Bone marrow (tissue), 2 donors: ENCODE measurements at places on chromosomes 1 and 21.
A peak's percentile ranks its signal among the peaks of the same experiment; 100 is the strongest.

GRCh38 chr21:46184625-46185555, 631 bp upstream of the SPATC1L start:
- DNase-seq = peak; percentile 16

- DNase-seq = no peak
Measured at GRCh38 chr1:47262787-47263413, 30.9 kb upstream of the TAL1 start.

DNA sequence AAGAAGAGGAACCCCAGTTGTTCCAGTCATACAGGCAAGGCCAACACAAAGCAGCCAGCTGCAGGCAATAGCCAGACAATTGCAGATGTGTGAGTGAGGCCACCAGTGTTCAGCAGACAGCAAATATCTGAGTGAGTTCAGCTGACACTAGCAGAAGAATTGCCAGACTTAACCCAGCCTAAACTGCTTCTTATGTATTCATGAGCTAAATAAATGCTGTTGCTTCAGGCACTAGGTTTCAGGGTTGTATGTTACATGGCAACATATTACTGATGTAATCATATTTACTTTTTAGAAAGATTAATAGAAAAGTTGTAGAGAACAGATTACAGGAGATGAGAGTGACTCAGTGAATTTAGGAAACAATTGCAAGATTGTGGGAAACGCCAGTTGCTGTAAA, 129.8 kb upstream of the CHODL start:
- DNase-seq = no peak

GRCh38 chr1:226798427-226799411, 59.6 kb upstream of the ITPKB start:
- no peak for DNase-seq

DNA sequence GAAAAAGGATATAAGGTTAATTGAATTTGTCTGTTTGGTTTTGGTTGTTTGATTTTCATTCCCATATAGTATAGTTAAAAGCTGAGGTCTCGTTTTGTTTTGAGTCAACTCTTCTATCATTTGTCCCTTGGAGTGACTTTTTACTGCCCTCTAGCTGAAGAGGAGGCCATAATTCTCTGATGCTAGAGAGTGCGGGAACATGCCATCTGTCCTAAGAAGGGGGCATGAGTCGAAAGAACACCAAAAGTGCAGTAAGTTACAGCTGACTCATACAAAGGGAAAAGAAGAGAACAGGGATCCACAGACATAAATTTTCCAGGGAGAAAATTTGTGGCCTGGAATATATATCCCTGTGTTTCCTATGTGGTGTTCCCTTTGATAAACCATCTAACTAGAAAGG, 4.1 kb downstream of the KRTAP21-3 start:
- DNase-seq = no peak

GRCh38 chr21:36747041-36747814, 48.3 kb downstream of the SIM2 start:
- no peak for DNase-seq

- DNase-seq = no peak
Measured at GRCh38 chr21:44569861-44570517, 3.5 kb upstream of the KRTAP10-4 start.

- DNase-seq = no peak
Measured at GRCh38 chr1:9759939-9760338, 63.8 kb downstream of the CLSTN1 start.

DNA sequence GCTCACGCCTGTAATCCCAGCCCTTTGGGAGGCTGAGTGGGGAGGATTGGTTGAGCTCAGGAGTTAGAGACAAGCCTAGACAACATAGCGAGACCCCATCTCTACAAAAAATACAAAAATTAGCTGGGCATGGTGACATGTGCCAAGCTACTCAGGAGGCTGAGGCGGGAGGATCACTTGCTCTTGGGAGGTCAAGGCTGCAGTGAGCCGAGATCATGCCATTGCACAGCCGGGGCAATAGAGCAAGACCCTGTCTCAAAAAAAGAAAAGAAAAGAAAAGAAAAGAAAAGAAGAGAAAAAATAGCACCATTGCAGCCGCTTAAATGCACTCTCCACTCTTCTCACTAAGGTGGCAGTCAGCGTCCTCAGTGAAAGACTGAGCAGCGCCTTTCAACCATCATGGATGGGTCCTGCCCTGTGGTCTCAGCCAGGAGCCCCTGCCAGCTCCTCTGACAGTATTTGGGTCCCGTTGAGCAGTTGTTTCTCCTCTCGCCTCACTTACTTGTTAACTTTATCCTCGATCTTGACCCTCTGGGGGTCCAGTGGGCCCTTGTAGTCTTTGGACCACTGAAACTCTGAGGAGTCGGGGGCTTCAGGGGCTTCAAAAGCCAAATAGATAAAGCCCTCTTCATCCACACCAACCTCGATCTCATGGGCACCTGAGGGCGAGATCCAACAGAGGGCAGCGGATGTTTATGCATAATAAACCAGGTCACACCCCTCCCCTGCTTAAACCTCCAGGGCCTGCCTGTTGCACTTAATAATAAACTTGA, 36.9 kb downstream of the MYOM3 start:
- DNase-seq = no peak

DNA sequence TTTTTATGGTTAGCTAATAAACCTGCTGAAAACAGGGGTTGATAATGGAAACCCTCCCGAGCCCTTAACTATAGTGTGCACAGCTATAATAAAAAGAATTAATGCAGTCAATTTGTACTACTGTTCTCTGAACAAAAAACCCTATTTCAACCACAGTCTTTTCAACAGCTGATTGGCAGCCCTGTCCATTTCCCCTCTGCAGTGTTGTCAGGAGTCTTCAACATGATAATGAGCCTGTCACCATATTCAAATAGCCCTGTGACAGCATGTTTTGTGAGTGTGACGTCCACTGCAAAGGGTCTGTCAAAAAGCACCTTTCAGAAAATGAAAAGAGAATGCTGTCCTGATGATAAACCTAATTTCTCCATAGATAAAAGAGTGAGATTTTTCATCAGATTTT, 92.7 kb downstream of the ESRRG start:
- DNase-seq = no peak

DNA sequence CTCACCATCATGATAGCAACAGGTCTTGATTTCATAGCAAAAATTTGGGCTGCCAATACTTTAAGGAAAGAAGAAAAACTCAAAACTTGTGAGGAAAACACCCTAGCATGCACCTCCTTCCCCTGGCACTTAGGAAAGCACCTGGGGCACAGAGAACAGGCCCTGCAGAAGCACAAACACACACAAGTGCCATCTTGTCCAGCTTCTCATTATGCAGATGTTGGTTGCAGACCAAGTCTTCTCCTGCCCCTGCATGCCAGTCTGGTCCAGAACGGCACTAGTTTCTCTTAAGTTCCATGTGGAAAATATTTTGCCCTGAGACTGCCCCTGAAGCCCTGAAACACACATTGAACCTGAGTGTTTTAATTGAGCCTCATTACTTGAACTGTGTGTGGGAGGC, 6.3 kb upstream of the ETV3 start:
- DNase-seq = no peak

GRCh38 chr1:181033128-181033798, 520 bp upstream of the MR1 start:
- peak; percentile 15 for DNase-seq

DNA sequence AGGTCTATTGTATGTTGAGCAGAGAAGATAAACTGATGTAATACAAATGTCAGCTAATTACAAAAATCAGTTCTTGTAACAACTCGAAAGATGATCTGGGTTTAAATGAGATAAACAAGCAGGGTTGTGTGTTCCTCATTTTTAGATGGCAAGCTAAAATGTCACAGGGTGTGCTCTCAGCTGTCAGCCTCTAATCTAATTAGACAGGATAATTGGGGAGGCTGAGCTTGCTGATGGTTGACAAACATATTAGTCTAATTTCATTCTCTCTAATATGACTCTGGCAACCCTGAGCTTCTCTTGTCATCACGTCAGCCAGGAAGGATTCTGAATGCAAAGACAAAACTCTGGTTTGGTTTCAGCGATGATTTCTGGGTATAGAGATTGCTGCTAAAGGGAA, 335.3 kb upstream of the KAZN start:
- no peak for DNase-seq

GRCh38 chr1:110645821-110646735, 28.7 kb downstream of the KCNA3 start:
- DNase-seq = peak; percentile 77

DNA sequence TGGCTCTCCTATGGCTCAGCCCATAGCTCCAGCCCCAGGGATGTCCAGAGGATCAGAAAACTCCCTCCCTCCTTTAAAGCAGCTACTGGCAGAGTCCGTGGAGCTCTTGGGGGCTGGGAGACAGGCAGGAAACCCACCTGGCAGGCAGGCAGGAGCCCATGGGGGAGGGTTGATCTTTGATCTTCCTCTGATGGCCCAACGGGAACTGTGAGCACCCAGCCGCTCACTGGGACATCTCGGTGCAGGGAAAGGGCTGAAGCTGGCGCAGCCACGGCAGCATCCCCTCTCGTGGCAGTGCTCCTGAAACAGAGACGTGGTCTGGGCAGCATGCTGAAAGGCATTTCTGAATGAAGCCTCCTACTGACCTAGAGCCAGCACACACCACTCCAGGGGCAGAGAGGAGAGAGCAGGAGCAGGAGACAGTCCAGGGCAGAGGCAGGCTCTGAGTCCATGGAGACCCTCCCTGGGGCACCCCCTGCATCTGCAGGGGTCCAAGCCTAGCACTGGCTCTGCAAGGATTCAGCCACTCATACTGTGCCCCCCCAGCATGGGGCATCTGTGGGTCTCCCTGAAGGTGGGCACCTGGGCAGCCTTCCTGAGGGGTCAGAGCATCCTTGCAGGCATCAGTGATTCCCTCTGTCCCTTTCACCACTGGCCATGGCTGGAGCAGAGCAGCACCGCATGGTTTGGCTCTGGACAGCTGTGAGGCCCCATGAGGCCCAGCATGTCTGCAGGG, 4.9 kb upstream of the SLX9 start:
- DNase-seq = no peak

GRCh38 chr1:168348146-168348709, 67.6 kb downstream of the TBX19 start:
- DNase-seq = no peak

DNA sequence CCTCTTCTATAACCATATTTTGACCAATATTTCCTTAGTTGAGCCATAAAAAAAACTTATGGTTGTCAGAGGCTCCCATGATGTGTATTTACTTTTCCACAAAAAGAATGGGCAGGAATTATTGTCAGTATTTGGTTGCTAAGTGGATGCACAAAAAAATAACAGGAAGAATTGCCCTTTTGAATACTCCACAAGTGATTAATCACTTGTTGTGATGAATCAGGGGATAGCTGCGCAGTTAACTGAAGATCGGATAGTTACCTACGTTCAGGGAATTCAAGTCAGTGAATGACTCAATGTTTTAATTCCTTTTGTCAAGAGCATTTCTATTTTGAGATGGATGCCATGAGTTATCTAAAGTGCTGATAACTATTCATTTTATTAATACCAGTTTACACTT, 785.2 kb upstream of the B3GALT2 start:
- DNase-seq = no peak

DNA sequence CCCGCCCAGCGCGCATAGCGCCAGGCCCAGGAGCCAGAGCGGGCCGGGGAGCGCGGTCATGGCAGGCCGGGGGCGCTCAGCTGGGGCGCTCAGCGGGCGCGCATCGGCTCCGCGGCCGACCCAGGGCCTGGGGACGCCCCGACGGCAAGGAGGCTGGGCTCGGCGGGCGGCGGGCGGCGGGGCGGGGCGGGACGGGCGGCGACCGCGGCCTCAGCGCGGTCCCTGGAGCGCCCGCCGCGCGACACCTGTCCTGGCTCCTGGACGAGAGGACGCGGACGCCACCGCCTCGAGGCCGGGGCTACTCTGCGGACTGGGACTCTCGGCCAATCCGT, 273 bp downstream of the BMP8B start:
- DNase-seq = no peak

GRCh38 chr1:76727520-76727919, 139.8 kb upstream of the ST6GALNAC5 start:
- no peak for DNase-seq

DNA sequence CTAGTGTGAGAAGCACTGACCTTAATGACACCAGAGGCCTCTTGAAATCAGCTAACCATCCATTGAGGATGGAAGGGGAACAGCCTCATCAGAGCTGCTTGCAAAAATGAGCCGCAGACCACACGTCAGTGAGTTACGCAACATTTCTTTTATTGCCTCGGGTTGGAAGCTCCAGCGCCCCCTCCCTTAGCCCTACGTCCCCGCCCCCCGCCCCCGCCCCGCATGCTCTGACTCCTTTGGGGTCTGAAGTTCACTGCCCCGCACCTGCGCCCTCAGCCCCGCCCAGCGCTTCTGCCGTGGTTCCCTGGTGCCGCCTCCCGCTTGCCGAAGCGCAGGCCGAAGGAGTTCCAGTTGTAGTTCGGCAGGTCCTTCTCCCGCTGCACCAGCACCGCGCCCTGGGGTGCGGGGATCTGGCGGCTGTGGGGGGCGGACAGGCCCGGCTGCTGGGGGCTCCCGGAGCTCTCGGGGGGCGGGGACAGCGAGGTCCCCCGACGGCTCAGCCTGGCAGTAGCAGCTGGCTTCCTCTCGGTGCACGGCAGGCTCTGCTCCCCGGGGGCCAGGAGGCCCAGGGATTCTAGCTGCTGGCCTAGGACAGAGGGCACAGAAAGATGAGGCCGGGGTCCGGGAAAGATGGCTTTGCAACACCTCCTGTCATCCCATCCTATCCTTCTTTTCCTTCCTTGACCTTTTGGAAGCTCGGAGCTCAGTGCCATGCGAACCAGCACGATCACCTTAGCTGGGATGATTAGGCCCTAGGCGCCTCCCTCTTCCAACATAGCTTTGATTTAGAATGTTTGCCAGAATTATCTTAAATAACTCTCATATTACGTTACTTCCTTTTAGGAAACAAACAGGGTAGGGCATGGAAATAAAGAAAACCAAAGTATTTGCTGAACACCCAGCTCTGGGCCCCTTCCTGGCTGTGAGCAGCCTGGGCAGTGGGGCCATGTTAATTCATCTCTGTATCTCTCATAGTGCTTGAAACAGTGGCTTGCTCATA, 5.8 kb downstream of the KISS1 start:
- DNase-seq = peak; percentile 15

DNA sequence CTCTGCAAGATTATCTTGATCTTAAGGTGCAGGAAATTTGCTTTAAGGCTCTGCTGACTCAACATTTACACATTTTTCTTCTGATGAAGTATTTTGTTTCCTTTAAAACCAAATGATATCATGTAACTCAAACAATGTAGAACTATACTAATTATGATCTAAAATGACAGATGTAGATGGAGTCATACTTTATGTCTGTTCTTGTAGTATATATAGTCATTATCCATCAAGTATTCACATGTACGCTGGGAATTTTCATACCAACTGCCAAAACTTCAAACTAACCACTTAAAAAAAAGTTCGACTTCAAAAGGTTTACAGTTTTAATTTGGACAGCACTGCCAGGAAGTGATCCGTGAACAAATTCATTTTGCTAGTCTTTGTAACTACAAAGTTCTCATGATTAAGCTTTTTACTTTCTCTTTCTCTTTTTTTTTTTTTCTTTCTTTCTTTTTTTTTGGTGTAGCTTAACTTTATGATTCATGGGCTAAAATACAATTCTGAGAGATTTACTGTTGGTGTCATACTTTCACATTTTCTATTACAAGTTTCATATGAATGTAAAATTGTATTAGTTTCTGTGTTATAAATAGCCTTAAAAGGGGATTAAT, 509.0 kb upstream of the CXADR start:
- DNase-seq = no peak

GRCh38 chr1:225754940-225755641, 22.5 kb upstream of the SRP9 start:
- DNase-seq = no peak

GRCh38 chr1:230230273-230230672, 163.2 kb downstream of the GALNT2 start:
- no peak for DNase-seq

GRCh38 chr1:211640301-211640630, 35.2 kb downstream of the NEK2 start:
- DNase-seq = no peak

GRCh38 chr21:42040411-42041180, 30.4 kb upstream of the ZBTB21 start:
- DNase-seq = no peak
